Activated CD4-positive, alpha-beta T cell treated with anti-CD3 and anti-CD28 coated beads, Interleukin-2, amount 10 ng/mL, durations not matched to agents 7 days and 5 days (primary cell): ENCODE measurements at places on chromosomes 7 and 10. TPM values are rescaled to one million over a fixed set of nuclear protein-coding genes. Genes with fewer than 3 reads are reported as not detected.

DNA sequence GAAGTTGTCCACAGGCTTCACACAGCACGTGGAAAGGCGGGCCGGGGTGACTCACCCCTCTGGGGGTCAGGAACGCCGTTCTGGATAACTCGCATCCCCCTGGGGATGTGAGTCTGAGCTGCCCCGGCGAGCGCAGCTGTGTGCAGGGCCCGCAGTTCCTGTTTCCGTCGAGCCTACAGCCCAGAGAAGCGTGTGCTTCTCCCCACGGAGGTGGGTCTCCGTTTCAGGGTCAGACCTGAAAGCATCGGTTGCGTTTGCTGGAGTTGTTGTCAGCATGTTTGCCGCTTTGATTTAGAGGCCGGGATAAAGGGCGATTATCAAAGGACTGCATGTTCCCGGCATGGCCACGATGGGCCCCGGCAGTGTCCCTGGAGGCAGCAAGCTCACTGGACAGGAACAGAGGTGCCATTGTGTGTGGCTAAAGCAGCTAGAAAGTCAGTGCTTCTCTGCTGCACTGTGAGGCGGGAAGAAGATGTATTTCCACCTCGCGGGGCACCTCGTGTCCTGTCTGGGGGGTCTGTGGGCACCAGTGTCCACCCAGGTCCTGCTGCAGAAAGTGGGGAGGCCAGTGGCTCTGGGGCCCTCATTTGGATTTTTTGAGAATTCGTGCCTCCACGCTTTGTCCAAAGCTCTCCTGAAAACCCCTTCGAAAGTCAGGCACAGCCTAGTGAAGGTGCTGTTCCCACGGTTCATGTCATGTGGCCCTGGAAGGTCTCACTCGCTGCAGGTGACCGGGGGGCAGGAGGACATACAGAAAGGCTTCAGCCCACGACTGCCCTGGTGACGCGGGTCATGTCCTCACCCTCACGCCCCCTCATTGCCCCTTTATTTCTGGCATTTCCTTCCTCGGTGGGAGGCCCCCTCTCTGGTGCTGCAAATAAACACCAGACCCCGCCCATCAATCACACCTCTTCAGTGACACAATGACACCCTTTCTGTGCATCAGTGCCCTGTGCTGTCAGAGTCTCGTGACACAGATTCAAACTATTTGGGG is 27.4 kb upstream of the GDI2 start:
- no peaks in the 10 kb centered on the region for H3K4me1 ChIP-seq
- H3K27ac ChIP-seq = no peak overlapping the region
- DNase-seq = no peak
- H3K36me3 ChIP-seq = no peaks in the 10 kb centered on the region

DNA sequence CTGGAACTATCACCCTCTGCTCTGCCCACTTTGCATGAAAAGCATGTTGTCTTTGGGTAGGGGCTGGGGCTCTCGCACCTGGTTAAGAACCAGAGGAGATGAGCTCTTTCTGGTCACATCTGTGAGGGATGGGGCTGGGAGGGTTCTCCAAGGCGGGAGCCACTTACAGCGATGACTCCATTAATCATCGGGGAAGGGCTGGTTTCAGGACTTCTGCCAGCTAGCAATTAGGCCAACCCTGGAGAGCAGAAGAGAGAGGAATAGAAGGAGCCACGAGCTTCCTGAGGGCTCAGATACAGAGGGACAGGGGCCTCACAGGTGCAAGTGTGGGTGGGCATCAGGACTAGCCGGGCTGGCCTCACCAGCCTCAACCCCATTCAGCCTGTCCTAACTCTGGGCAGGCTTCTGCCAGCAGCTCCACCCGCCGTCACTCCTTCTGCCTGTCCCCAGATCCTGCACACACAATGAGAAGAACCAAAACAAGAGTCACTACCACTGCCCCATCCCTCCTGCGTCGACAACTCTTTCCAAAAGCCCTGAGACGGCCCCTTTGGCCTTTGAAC is 8.4 kb downstream of the AQP1 start:
- H3K4me1 ChIP-seq = no peaks in the 10 kb centered on the region
- no peaks in the 10 kb centered on the region for H3K27me3 ChIP-seq
- DNase-seq = no peak
- H3K36me3 ChIP-seq = no peaks in the 10 kb centered on the region
- H3K27ac ChIP-seq = no peak overlapping the region

GRCh38 chr10:119542988-119543813 is 682 bp upstream of the RGS10 start:
- H3K4me3 ChIP-seq = peak overlapping the region; percentile 79
- H3K27ac ChIP-seq = peak overlapping the region; percentile 94

DNA sequence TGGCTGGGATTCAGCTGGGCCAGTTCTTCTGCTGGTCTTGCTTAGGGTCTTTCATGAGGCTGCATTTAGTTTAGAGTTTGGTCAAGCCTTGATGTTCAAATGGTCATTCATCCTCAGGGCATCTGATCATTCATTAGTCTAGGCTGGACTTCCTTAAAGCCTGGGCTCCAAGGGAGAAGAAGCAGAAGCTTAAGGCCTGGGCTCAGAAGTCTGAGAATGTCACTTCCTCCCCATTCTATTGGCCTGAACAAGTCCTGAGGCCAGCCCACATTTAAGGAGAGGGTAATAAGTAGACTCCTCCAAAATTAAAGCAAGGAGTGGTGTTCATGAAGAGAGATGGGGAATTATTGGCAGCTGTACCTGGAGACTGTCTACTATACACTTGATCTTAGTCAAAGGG is 193.2 kb upstream of the HABP2 start:
- H3K4me1 ChIP-seq = no peaks in the 10 kb centered on the region
- no peak for DNase-seq
- H3K27ac ChIP-seq = no peak overlapping the region
- H3K36me3 ChIP-seq = no peaks in the 10 kb centered on the region
- no peak overlapping the region for H3K4me3 ChIP-seq

GRCh38 chr10:102230264-102230860 is 4.3 kb downstream of the ELOVL3 start:
- peak overlapping the region; percentile 62 for H3K4me3 ChIP-seq
- peaks cover 26% of the 10 kb centered on the region for H3K4me1 ChIP-seq
- DNase-seq = no peak

DNA sequence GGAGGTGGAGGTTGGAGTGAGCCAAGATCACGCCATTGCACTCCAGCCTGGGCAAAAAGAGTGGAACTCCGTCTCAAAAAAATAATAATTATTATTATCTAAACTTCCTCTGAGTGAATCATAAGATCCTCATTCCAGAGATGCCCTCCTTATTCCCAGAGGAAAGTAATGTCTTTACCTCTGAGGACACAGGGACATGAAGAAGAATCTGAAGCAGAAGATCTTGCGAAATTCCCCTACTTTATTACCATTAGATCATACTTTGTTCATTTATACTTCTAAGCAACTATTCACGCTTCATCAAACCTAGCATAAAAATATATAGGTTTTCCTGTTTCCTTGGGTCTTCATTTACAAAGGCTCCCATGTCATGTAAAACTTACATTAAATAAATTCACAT is 143.1 kb downstream of the ETV1 start:
- H3K36me3 ChIP-seq = no peaks in the 10 kb centered on the region
- peaks cover 16% of the 10 kb centered on the region for H3K4me1 ChIP-seq
- no peak overlapping the region for H3K27ac ChIP-seq
- no peaks in the 10 kb centered on the region for H3K27me3 ChIP-seq
- DNase-seq = no peak

- H3K36me3 ChIP-seq = no peaks in the 10 kb centered on the region
- H3K27ac ChIP-seq = no peak overlapping the region
- no peak for DNase-seq
- H3K4me3 ChIP-seq = no peak overlapping the region
- peaks cover 2% of the 10 kb centered on the region for H3K27me3 ChIP-seq
- H3K4me1 ChIP-seq = no peaks in the 10 kb centered on the region
Measured at GRCh38 chr7:10655031-10655430, 318.6 kb upstream of the PHF14 start.

DNA sequence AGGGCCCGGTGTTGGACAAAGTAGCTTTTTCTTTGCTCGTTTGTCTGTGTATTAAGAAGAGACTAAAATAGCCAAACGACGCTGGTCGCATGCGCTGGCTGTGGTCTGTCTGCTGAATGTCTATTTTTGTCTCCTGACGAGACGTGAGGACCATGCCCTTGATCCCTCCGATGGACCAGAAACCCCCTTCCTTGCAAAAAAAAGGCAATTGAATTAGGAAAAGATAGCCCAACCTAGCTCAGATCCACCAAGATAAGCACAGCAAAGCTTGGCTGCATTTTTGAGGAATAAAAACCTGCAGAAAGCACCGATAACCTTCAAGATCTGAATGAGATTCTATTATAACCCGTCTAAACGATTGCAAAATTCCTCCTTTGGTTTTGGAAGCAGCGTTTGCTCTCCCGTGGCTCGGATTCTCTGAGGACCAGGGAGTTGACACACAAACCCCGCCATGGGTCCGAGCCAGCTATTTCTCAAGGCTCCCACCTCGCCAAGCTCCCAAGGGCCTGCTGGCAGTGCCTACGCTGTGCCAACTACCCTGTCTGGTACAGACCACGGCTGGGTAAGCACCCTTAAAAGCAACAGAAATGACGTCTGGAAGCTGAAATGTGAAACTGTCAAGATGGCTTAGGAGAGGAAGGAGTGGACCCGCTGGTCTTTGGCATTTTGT is 17.7 kb upstream of the TTYH3 start:
- H3K27ac ChIP-seq = no peak overlapping the region
- DNase-seq = no peak
- peaks cover 2% of the 10 kb centered on the region for H3K4me1 ChIP-seq
- no peaks in the 10 kb centered on the region for H3K36me3 ChIP-seq
- no peak overlapping the region for H3K4me3 ChIP-seq

DNA sequence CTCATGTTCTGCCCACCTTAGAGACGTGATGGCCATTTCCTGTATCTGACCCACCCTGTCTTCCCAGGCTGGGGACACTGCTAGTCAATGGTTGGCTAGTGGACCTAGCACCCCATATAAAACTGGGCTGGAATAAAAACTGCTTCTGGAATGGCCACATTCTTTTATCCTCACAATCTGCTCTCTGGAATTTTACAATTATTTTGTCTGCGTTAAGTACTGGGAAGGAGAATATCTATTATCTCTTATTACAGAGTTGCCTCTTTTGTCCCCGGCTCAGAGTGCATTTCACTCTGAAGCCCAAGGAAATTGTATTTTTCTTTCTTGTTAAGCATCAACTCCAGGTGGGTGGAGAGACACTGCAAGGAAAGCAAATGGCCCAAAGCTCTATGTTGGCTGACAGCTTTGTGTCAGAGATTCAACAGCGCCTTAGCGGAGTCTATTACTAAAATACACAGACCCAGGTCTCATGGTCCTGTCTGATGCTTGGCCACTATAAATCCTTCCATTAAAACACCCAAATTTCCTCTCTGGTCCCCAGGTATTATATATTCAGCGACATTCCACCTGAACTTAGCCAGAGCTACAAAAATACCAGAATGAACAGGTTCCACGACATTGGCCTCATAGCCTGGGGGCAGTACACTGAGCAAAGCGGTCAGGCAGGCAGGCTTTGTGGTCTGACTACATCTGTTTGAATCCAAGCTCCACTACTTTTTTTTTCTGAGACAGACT is 121.7 kb downstream of the PRPF18 start:
- DNase-seq = no peak
- H3K27me3 ChIP-seq = peaks cover 31% of the 10 kb centered on the region
- H3K4me1 ChIP-seq = peaks cover 29% of the 10 kb centered on the region
- H3K27ac ChIP-seq = no peak overlapping the region

GRCh38 chr10:131437556-131438475 is 126.3 kb upstream of the TCERG1L start:
- DNase-seq = no peak
- no peak overlapping the region for H3K27ac ChIP-seq
- H3K27me3 ChIP-seq = no peaks in the 10 kb centered on the region
- H3K36me3 ChIP-seq = no peaks in the 10 kb centered on the region
- H3K4me1 ChIP-seq = no peaks in the 10 kb centered on the region
- H3K4me3 ChIP-seq = no peak overlapping the region

- H3K36me3 ChIP-seq = peaks cover 19% of the 10 kb centered on the region
- H3K27ac ChIP-seq = no peak overlapping the region
Measured at GRCh38 chr10:62131724-62132123, 136.9 kb downstream of the RTKN2 start.

DNA sequence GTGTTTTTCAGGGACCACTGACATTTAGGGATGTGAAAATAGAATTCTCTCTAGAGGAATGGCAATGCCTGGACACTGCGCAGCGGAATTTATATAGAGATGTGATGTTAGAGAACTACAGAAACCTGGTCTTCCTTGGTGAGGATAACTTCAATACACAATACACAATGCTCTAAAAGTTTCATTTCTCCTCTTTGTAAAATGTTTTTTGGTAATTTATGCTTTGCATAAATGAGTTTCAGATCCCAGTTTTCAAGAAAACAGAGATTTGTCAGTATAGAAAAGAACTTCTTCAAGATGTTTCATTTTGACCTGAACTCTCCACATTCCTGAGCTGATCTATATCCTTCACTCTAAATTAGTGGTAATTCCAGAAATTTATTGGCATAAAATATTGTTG is 14.2 kb downstream of the ZNF92 start:
- no peaks in the 10 kb centered on the region for H3K27me3 ChIP-seq
- no peak overlapping the region for H3K4me3 ChIP-seq
- no peak overlapping the region for H3K27ac ChIP-seq

GRCh38 chr7:141731476-141732149 is 6.5 kb upstream of the SSBP1 start:
- no peak overlapping the region for H3K4me3 ChIP-seq
- H3K36me3 ChIP-seq = no peaks in the 10 kb centered on the region
- no peaks in the 10 kb centered on the region for H3K27me3 ChIP-seq
- no peak for DNase-seq
- no peak overlapping the region for H3K27ac ChIP-seq

DNA sequence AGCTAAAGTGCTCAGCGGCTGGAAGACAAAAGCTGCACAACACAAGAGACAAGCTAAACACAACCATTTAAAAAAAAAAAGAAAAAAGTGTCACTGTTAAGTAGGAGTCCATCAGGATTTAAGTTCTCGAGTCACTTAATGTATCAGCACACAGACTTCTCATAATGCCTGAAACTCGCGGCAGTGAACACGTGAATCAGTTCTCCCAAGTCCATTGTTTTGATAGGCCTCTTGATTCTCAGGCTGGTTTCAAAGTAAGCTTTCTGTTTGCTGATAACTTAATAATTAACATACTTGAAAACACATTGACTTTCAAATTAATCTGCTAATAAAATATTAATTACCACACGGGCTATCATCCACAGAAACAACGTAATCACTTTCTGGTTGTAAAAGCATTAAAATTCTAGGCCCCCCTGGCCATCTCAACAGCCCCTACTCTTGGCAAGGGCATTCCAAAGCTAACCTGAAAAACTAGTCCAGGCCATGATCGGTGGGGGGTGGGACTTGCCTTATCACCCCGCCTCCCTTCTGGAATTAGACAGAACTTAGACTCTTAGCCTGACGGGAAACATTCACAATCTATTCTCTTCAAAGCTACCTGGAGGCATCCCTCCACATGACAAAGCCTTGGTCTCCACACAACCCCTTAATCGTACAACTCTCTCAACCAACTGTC is 129.0 kb downstream of the DIP2C start:
- H3K27ac ChIP-seq = no peak overlapping the region
- no peak overlapping the region for H3K4me3 ChIP-seq

GRCh38 chr7:84844771-84845170 is 342.1 kb downstream of the SEMA3D start:
- H3K4me1 ChIP-seq = no peaks in the 10 kb centered on the region
- DNase-seq = no peak
- H3K36me3 ChIP-seq = no peaks in the 10 kb centered on the region
- no peak overlapping the region for H3K27ac ChIP-seq
- no peaks in the 10 kb centered on the region for H3K27me3 ChIP-seq

Gene UCN3
- total RNA-seq = not detected

Gene ADAM12
- total RNA-seq = 0.65 TPM

Gene OR2A42
- not detected for total RNA-seq
